DND-41 (cell line): ENCODE measurements at places on chromosomes 12 and 14.

DNA sequence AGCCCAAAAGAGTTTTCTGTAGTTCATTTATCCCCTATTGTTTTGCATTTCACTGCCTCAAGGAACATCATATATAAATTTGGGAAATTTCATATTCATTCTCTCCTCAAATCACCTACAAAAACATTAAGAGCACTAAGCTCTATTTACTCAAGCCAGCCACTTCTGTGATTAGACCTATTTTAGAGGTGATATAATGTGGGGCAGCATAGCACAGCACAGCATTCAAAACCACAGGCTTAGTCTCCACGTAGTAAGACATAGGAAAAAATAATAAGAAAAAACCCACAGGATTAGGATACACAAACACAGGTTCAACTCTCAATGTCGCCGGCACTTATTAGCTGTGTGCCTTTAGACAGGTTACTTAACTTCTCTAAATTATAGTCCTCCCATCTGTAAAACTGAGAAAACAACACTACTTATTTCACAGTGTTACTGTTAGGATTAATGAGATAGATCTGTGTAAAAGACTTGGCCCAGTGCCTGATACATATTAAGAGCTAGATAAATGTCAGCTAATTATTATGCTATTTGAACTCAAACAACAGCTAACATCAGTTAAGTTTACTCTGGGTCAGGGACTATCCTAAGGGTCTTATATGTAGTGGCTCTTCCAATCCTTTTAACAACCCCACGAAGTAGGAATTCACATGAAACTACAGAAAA lies 20.3 kb downstream of the DCAF5 start:
- no peak for DNase-seq

GRCh38 chr12:96099421-96099820 lies 64.0 kb upstream of the LTA4H start:
- no peak for DNase-seq

DNA sequence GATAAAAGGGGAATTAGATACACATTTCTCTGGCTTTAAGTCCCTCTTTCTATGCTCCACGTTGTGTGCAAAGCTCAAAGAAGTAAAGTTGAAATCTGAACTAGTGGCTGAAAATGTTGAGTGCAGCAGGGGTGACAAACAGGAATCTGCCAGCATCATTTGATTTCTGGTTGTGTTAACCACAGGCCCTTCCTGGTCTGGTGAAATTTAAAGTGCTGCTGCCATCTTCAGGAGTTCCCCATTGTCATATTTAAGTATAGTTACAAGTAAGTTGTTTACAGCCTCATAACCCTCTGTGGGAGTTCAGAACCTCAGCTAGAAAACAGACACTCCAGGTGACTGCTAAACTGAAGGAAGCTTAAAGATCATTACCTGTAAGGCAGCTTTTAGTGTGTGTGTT lies 90.9 kb upstream of the CCDC196 start:
- DNase-seq: peak; percentile 25

DNA sequence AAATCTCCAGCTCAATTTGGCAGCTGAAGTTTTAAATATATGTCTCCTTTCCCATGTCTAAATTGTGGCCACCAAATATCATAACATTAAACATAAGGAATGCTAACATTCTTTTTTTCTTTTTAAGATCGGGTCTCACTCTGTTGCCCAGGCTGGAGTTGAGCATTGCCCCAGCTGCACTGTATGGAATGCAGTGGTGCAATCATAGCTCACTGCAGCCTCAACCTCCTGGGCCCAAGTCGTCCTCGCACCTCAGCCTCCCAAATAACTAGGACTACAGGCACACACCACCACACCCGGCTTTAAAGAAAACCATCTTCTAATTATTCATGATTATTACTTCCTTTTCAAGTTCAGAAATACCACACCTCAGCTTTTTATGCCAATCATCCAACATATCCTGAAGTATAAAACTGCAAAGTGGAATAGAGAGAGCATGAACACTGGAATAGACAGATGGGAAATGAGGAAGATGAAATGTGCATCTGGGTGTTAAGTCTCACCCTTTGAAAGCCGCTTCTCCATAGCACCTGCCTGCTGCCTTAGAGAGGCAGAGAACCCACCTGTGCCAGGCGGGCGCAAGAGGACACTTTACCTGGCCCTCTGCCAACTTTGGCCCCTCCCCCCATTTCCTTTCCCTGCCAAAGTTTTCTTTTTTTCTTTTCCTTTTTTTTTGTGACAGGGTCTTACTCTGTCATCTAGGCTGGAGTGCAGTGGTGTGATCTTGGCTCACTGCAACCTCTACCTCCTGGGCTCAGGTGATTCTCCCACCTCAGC lies 2.8 kb upstream of the EML1 start:
- no peak for DNase-seq

DNA sequence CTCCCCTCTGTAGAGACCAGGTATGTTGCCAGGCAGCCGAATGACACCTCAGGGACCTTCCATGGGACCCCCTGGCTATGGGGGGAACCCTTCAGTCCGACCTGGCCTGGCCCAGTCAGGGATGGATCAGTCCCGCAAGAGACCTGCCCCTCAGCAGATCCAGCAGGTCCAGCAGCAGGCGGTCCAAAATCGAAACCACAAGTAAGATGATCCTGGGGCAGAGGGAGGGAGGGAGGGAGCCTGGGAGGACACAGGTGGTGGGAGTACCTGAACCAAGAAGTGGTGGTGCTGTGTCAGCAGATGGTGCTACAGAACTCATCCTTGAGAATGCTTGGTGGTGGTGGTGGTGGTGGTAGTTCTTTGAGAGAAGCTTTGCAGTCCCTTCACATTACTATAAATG lies 1.0 kb downstream of the SMARCD1 start:
- no peak for DNase-seq

DNA sequence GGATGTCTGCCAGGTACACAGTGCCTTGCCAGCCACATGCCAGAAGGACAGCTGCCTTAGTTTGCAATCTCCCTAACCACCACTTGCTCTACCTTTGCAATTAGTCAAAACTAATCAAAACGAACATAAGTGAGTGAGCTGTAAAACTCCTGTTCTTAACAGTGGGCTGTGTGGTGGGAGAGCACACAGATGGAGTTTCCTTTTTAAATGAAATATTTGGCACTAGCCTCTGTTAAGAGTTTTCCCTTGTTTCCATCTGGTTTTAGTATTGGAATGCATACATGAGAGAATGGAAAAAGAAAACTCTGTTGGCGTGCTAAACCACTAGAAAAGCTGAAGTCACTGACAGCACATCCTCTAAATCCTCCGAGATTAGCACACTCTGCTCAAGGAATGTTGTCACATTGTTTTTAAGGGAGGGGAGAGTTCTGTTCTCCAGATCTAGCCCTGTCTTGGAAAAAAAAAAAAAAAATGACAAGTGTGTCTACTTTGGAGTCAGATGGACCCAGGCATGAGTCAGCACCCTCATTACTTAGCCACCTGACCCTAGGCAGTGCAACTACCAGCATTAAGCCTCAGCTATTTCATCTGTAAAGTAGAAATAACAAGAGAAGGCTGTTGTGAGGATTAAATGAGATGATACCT lies 83.9 kb downstream of the STXBP6 start:
- no peak for DNase-seq

DNA sequence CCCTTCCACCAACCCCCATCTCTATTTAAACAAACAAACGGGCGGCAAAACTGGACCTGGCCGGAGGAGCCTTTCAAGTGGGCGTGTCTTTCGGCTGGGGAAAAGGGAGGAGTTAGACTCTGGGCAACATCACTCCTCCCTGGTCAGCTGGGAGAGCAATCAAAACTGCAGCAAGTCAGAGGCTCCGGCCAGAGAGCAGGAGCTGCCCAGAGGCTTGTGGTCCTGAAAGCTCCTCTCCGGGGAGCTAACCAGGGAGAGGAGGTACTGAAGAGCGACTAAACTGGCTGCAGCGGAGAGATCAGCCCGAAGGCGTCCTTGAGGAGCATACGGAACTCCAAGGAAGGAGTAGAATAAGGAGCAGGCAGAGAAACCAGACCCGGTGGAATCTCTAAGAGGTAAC lies at the start of gene NEUROD4:
TSS of gene NEUROD4 (plus strand) at position 191 of the 400 bp plus-strand sequence. CDS start 6,466 bp downstream, outside the sequence.
- no peak for DNase-seq

DNA sequence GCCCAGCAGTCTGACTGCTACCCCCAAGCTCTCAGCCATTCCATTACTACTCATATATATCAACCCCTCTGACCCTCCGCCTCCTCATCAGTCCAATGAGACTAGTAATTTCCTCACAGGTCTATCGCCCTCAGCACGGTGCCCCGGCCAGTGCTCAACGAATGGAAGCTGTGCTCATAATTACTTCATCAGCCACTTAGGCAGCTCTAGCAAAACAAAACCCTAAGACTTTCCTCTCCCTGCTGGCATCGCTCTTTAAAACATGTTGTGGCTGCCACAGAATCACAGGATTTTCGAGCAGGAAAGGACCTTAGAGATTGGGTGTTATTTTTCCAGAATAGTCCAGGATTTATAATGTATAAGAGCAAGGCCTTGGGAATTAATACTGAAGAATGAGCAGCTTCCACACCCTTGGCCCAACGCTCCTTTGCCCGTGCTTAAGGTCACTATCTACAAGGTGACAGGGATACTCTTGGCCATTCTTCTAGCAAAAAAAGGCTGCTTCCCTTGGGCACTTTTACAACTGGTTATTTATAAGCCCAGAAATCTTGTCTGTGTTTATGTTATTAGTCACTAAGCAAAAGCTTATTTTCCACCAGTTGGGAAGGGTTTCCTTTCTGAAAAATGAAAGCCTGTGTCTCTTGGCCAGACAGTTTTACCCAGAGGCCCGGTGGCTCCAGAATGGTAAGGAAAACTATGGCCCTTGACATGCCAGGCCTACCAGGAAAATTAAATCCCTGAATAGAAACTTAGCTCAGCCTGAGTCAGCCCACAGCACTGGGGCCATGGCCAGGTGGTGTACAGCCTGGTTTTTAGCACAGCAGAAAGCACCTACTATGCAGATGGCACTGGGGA lies 47.9 kb downstream of the NUAK1 start:
- DNase-seq: no peak

- no peak for DNase-seq
Observed at GRCh38 chr14:50335389-50335788, 23.3 kb downstream of the DMAC2L start.

DNA sequence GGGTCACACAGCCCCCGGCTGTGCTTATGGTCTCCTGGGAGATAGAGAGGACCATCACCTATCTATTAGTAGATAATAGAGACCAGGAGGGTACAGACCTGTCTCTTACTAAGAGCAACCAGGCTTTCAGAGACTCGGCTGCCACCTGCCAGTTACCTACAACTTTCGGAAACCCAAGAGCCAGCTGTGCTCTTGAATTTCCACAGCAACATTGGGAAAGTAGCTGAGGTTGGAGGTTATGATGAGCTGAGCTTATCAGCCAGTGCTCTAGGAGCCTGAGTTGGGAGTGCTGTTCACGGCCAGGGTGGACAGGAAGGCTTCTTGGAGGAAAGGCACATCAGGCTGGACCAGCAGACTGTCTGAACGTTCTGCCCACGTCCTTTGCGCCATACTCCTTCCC lies 67.6 kb downstream of the RIN3 start:
- no peak for DNase-seq

GRCh38 chr12:51450806-51451205 lies 26.2 kb downstream of the SLC4A8 start:
- no peak for DNase-seq

GRCh38 chr14:75401361-75401760 lies 26.5 kb upstream of the JDP2 start:
- DNase-seq: no peak

GRCh38 chr12:124680863-124681778 lies 113.7 kb upstream of the NCOR2 start:
- DNase-seq: no peak

DNA sequence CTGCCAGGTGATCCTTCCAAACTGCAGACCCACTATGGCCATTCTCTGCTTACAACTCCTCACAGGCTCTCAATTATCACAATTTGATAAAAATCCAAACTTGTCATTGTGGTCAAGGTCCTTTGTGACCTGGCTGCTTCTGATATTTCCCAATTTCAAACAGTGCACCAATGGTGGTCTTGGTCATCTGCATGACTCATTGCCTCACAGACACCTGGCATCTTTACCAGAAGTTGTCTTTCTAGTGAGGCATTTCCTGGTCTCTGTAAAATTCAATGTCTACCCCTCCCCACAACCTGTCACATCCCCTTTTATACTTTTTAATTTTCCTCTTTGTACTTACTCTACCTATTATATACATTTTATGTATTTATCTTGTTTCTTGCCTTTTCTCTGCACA lies 17.8 kb upstream of the PAPOLA start:
- no peak for DNase-seq

- no peak for DNase-seq
Observed at GRCh38 chr14:104288272-104288671, 149.9 kb downstream of the KIF26A start.

DNA sequence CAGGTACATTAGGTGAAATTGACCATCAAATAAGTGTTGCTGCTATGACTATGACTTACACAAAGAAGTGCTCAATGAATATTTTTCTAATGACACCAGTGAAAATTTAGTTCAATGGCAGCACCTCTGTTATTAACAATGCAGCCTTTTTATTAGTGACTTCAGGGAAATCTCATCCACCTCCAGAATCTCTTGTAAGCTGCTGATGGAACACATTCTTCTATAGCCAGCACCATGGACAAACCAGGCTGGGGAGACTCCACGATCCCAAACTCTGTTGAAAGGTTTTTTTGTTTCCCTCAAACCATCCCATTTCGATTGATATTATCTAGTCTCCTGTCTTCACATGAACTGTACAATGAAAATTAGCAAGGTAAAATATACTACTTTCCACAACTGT lies 265.9 kb downstream of the ITPR2 start:
- DNase-seq: no peak

DNA sequence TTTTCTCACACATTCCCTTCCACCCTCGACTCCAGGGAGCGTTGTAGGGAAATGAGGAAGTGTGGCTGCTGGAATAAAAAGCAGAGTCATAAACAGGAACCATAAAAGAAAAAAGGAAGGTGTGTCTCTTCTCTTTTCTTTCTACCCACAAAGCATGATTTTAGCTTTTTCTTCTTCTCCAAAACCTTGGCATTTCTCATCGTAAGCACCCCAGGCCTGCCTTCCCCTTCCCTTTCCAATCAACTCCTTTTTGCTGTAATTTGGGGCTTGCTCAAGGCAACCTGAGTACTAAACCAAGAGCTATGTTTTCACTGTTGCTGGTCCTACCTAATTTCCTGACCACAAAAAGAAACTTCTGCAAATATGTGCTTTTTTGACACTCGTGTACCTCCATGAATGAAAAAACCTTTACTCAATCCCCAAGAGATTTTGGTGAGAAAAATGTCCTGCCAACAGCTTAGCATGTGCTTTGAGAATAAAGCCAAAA lies 9.2 kb downstream of the PLBD1 start:
- no peak for DNase-seq

DNA sequence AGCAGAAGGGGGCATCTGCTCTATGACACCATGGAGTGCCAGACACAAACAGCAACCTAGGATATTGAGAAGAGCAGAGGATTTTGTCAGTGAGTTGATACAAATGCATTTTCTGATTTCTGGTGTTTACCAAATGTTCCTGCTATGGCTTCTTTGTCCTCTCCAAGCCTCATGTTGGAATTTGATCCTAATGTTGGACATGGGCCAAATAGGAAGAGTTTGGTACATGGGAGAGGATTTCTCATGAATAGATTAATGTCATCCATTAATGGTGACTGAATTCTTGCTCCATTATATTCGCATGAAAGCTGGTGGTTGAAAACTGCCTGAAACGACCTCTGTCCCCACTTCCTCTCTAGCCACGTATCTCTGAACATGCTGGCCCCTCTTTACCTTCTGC lies 1002.2 kb upstream of the FLRT2 start:
- DNase-seq: no peak
